ENCODE measurements at places on chromosomes 7 and 10.

- DNase-seq: no peak
Observed at GRCh38 chr7:107981466-107981865, 21.5 kb downstream of the LAMB1 start.

GRCh38 chr10:71075759-71076472 is 136.5 kb upstream of the UNC5B start:
- DNase-seq: no peak

GRCh38 chr10:87547734-87548311 is 43.1 kb downstream of the MINPP1 start:
- no peak for DNase-seq

DNA sequence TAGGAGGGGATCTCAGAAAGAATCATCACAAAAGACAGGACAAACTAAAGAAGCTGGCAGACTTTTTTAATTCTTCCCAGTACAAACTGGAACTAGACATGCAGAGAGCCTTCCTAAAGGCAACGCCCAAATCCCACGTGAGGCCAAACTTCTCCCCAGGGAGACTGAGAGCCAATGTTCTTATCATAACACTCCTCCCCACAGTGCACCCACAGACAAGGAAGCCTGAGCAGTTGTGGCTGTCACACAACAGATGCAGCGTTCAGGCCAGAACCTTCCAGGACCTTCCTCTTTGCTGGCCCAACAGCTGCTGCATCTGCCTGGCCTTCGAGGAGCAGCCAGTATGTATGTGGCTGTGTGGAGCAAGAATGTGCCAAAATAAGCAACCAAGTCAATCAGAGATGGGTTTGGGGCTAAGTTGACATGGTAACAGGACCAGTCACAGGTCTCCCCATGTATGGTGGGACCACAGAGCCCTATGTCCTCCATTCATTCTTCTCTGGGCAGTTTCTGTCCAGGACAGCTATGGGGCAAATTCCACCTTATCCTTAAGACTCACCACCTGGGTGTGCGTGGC is 34.9 kb downstream of the SRPK2 start:
- no peak for DNase-seq

DNA sequence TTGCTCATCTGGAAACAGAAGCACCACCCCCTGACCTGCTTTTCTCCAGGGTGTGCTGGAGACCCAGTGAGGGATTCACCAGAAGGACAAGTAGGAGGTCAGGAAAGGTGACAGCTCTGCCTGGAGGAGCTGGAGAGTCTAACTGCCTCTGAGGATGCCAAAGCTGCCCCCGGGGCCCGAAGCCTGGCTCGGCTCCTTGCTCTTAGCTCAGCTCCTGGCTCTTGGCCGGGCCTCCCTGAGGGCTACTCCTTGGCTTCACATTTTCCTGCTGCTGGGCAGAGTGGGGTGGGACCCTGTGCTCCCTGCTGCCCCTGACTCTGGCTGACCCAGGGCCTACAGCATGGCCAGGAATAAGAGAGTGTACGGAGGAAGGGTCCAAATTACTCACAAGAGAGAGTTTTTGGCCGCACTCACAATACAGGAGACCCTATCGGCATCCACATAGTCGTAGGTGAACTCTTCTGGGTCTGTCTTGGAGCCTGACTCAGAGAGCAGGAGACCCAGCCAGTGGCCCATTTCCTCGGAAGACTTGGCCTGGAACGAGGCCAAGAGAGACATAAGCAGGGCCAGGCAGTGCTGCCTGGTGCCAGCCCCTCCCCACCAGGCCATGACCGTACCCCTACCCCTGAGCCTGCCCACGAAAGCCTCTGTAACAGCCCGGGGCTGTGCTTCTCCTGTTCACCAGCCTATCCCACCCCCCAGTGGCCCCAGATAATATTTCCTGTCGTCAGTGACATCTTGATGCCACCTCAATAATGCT is 63.1 kb downstream of the VWA2 start:
- DNase-seq: no peak

DNA sequence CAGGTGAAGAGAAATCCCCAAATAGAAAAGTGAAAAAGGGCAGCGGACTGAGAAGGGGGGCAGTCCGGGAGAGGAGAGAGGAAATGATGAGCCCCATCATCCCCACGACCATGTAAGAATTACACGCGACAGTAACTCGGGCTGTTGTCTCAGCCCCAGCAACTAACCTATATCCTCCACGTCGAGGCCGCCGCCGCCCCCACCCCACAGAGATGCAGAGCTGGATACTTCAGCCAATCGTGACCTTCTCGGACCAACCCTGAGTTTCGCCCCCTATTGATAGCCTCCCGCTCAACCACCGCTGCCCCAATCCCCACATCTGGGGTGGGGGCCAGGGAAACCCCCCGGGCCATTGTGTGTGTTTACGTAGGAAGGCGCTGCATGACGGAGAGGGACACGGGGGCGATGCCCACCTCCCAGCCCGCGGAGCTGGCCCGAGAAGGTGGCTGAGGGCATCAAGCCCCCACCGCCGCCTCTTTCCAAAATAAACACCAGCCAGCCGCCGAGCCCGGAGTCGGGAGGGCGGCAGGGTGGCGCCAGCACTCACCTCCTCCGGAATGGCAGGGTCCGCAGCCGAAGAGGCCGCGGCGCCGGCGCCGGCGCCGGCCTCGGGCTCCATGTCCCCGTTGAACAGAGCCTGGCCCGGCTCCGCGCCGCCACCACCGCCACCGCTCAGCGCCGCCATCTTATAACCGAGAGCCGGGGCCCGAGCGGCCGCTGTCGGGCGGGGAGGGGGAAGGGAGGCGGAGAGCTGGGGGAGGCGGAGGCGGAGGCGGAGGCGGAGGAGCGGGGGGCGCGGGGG is 509 bp downstream of the BRAF start:
- peak; percentile 75 for DNase-seq

GRCh38 chr10:97169063-97169462 is 16.7 kb downstream of the SLIT1 start:
- no peak for DNase-seq

DNA sequence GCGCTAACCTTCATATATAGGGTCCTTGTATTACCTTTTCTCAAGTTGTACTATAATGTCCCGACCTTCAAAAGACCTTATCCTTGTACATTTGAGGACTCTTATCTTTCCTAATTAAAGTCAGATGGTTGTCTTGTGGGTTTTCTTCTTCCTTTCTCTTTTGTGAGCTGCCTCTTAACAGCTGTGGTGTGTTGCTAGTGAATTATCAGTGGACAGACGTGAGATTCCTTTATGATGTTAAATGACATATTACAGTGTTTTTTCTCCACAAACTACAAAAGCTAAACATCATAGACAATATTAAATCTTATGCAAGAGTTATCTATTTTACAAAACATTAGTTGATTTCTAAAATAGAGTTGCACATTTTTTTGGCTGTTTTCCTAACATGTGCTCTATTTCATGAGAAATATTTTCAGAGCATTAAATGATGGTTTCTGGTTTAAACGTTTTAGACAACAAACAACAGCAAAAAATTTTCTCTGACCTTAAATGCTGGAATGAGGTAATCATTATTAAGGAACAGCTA is 272.2 kb upstream of the NPVF start:
- DNase-seq: no peak

GRCh38 chr7:158028290-158028941 is 559.2 kb downstream of the PTPRN2 start:
- no peak for DNase-seq

- DNase-seq: no peak
Observed at GRCh38 chr7:118245267-118246040, 20.9 kb downstream of the ANKRD7 start.

GRCh38 chr10:102281102-102281487 is 35.8 kb downstream of the GBF1 start:
- no peak for DNase-seq

All from hippocampal formation (tissue), 2 donors.